Chondrocyte (in vitro differentiated cells): ENCODE measurements at places on chromosomes 12 and 14. TPM values are rescaled to one million over a fixed set of nuclear protein-coding genes. Genes with fewer than 3 reads are reported as not detected.

- no peak overlapping the region for H3K4me3 ChIP-seq
- H3K27me3 ChIP-seq: no peaks in the 10 kb centered on the region
- H3K27ac ChIP-seq: peak overlapping the region; percentile 43
- no peaks in the 10 kb centered on the region for H3K36me3 ChIP-seq
- DNase-seq: no peak
Measured at GRCh38 chr14:61653507-61653906, 41.8 kb upstream of the HIF1A start.

DNA sequence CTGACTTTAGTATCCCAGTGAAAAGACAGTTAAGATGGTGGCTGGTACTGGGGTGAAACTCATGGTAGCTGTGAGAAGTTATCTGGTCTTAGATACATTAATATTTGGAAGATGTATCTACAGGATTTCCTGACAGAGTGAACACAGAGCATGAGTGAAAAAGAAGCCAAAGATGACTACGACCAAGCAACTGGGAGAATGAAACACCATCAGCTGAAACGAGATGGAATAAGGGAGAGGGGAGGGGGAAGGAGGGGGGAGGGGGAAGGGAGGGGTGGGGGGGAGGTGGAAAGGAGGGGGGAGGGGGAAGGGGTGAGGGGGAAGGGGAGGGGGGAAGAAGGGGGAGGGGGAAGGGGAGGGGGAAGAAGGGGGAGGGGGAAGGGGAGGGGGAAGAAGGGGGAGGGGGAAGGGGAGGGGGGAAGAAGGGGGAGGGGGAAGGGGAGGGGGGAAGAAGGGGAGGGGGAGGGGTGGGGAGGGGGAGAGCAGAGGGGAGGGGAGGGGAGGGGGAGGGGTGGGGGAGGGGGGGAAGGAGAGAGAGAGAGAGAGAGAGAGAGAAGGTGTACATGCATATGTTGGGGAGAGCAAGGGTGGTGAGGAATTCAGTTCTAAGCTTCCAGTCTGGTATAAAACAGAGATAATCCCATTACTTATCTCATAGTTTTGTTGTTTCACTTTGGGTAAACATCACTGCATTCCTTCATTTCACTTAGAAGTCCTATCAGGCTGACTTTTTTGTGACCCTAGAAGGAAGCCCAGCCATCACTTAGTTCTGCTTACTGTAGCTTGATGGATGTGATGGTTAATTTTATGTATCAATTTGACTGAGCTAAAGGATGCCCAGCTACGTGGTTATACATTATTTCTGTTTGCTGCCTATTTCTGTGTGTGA, 73.9 kb downstream of the SPPL3 start:
- DNase-seq: no peak
- no peak overlapping the region for H3K27ac ChIP-seq
- no peaks in the 10 kb centered on the region for H3K36me3 ChIP-seq
- H3K4me3 ChIP-seq: no peak overlapping the region

TMEM30B gene
- total RNA-seq: 2.7 to 9.3 TPM (median 7.9 TPM) in 3 replicates

- DNase-seq: no peak
- no peak overlapping the region for H3K27ac ChIP-seq
- no peak overlapping the region for H3K4me3 ChIP-seq
Measured at GRCh38 chr12:118463677-118464076, 87.3 kb downstream of the SUDS3 start.

DNA sequence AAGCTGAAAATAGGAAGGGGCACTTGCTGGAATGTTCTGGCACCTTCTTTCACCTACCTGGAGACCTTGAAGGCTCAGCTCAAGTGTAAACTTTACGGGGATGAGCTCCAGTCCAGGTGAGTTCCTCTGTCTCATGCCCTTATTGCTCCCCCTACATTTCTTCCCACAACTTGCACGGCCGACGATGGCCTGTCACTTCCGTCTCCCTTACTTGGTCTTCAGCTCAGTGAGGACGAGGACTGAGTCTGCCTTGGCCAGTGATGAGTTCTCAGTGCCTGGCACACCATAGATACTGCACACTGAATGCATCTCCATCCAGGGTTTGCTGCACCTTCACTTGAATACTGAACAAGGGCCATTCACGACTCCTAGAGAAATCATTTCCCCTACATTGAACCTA, 21.4 kb downstream of the ADGRD1 start:
- DNase-seq: no peak
- peaks cover 2% of the 10 kb centered on the region for H3K27me3 ChIP-seq
- no peak overlapping the region for H3K27ac ChIP-seq

DTX1 gene
- total RNA-seq: not detected in 3 replicates

DNA sequence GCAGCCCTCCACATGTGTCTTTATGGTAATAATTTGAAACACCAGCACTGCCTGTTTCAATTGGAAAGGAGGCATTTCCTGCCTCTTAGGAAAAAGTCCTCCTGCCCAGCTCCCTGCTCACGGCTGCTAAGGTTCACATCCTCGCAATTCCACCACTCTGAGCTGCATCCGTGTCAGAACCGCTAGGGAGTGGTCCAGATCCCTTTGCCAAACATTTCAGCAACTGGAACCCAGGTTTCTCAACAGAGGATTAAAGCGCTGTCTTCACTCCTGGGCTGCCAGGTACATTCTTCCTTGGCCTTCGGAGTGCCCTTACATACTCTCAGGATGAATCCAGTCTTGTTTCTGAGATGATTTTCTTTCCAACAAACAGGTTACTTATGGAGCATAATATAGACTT, 23.3 kb downstream of the C14orf132 start:
- peaks cover 5% of the 10 kb centered on the region for H3K36me3 ChIP-seq
- H3K27ac ChIP-seq: no peak overlapping the region

DNA sequence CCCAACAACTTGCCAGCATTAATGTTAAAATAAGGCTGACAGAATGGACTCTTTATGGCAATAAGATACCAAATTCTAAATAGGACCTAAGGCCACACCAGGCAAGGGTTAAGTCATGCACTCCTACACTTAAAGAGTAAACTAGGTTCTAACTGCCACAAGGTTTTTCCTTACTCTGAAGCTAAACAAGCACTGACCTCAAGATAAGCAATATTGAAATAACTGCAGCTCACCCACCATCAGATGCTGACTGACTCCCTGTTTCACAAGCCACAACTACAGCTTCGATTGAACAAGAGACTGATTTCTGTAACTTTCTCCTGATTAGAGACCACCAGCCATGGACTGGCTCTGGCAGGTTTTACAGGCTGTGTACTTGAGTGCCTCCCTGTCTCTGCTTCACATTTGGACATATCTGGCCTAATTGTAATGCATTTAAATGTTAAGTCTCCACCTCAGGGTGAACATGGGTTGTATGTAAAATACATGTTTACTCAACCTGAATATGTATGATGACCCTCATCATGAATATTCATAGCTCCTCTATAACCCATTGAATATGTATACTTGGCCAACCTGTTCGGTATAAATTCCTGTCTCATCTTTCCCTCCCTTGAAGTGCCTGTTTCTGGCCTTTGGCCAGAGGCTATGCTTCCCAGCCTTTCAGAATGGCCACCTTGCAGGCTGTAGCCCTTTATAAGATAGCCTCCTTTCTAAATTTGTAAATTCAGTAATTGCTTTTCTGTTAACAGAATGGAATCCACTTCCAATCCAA, 70.5 kb upstream of the DAAM1 start:
- peaks cover 1% of the 10 kb centered on the region for H3K27me3 ChIP-seq
- DNase-seq: no peak
- no peak overlapping the region for H3K4me3 ChIP-seq
- H3K4me1 ChIP-seq: peaks cover 4% of the 10 kb centered on the region
